Germinal center (tissue), 1 donor: ENCODE measurements at places on chromosomes 11 and 22.

GRCh38 chr11:45736424-45736823 is 68.5 kb upstream of the SLC35C1 start:
- DNase-seq: no peak

- no peak for DNase-seq
These were observed 58.6 kb downstream of the KDM2A start for GRCh38 chr11:67177399-67178281.

- no peak for DNase-seq
These were observed 29.8 kb upstream of the DRD2 start for GRCh38 chr11:113505046-113505445.

DNA sequence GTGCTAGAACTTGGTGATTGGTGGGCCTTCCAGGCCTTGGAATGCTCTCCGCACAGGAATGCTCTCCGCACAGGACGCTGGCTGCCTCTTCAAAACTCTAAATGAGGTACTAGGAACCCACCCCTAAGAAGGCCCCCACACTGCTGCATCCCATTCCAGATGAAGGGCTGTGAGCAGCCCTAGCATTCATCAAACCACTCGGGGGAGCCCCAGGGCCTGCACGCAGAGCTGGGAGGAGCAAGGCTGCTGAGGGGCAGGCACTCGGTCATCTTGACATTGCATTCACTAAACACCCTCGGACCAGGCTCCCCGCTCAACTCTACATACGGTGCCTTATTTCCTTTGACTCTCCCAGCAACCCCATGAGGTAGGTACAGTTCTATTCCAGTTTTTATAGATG is 49.2 kb upstream of the EMID1 start:
- DNase-seq: no peak

GRCh38 chr11:46367244-46367915 is 14.1 kb upstream of the MDK start:
- DNase-seq: peak; percentile 66

GRCh38 chr11:25247336-25247735 is 750.5 kb downstream of the LUZP2 start:
- no peak for DNase-seq

DNA sequence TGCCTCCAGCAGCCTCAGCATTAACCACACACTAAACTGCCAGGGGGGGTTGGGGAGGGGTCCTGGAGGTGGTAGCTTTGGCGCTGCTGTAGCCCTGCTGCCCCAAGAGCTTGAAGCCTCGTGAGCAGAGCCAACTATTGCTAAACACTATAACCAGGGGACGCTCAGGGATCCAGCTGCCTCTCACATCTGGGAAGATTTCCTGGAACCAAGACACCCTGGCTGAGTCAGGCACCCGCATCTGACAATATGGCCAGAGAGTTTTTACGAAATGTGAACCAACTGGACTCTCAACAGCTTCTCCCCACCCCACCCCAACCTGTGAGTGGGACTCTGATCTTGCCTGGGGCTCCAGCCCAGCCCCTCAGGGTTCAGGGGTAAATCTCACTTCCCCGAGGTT is 14.3 kb downstream of the C1QTNF6 start:
- no peak for DNase-seq

DNA sequence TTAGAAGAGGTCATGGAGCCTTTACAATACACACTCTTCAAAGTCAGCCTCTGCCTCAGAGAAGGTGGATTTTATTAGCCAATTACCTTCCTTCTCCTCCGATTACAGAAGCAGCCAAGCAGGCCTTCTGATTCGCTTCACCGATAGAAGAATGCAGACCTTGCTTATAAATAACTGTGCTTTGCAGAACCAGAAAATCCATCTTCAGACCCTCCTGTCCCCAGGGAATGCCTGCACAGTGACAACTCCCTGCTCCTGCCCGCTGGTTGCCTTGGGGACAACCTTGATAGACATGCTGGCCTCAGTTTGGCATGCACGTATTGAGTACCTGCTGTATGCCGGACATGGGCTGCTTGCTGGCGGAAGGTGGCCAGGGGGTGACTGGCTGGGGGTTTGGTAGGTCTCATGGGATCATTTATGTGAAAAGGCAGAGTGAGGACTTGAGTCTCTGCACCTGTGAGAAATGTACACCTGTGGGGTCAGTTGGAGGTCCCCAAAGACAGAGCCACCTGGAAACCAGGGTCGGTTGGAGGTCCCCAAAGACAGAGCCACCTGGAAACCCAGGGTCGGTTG is 1238.7 kb downstream of the BRD1 start:
- DNase-seq: no peak

GRCh38 chr11:96088914-96089313 is 165.0 kb upstream of the MTMR2 start:
- no peak for DNase-seq

- no peak for DNase-seq
These were observed 6.5 kb downstream of the RIBC2 start for GRCh38 chr22:45420011-45420410.

DNA sequence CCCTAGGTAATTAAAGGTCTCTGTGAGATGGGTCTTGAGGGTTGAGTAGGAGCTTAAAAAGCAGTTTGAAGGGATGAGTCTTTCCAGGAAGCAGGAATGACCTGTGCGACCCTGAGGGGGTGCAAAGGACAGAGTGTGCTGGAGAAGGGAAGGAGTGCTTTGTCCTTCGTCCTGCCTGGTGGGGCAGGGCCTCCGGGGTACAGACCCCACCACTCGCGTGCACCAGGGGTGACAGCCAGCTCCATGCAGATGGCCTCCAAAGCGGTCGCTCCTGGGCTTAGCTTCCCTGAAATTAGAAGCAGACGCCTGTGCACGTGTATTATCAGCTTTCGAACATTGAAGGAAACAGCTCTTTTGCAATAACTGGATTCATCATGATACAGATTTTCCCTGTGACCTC is 959.8 kb downstream of the BRD1 start:
- no peak for DNase-seq

DNA sequence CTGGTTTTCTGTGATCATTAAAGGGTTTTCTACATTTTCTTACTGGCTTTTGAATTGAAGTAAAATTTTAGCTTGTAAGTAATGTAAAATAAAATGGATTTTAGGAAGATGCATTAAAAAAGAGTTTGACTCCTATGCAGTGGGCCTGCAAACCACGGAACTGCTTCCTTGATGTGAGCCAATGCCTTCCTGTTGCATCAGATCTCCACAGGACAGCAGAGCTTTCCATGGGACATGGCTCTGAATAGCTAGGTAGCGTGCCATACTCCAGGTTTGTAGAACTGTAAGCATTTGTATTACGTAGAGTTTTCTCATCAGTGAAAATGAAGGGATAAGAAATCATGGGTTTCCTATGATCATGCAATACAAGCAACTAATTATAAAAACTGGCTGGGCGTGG is 133.4 kb downstream of the SWAP70 start:
- DNase-seq: no peak

DNA sequence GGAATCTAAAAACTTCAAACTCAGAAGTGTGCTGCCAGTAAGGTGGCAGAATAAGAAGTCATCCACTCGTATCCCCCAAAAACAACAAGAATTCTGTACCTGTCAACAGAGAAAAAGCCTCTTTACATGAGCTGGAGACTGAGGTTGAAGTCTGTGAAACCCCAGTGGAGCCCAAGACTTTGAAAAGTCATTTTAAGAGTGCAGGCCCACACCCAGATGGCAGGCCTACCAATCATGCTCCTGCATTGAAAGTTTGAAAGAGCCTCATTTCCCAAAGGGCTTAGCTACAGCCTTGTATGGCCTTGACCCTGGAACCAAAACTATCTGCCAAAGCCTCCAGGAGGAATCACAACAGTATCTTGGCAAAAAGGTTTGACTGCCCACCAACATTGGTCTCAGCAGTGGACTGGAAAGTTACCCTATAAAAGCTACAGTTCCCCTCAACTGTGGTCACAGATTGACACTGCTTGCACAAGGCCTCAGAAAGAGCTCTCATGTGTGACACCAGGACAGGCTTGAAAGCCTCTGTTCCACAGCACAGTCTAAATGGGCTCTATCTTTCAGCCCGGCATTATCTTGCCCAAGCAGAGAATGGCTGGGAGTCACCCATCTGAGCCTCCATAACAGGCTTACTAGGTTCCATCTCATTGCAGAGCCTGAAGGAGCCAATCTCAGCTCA is 47.7 kb downstream of the SLC22A9 start:
- DNase-seq: no peak

GRCh38 chr11:124943254-124943616 is 7.4 kb upstream of the HEPACAM start:
- DNase-seq: no peak

GRCh38 chr11:105226091-105226490 is 86.5 kb upstream of the CARD18 start:
- DNase-seq: no peak

DNA sequence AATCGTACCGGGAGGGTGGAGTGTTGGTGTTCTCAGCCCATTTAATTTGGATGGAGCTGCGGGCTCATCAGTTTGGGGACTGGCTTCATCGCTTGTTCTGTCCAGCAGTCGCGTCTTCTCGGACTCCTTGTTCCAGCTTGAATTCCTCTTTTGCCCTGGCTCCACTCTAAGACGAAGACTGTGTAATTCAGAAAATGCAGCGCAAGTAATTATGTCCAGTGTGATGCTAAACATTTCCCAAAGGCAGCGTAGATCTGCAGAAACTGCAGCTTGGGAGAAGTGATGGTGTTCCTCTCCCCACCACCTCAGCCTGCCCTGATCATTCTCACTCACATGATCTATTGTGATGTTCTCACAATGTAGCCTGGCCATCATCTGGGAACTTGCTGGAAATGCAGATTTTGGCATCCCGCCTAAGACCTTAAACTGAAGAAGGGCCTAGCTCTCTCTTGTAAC is 666 bp downstream of the SLC25A18 start:
- no peak for DNase-seq

DNA sequence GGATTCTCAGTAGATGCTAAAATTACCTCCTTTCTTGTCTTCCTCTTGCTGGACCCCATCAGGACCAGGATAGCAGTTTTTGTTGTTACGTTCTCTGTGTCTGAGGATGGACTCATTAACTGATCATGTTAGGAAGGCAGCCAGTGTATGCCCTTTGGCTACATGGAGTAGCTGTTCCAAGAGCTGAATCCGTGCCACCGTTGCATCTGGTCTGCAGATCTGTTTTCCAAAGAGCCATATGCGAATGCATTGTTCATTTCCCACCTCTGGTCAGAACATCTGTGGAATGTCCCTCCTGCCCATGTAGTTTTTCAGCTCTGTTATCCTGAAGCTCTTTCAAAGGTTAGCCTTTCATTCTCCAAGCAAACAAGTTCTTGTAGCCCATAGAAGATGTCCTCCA is 188.4 kb downstream of the SPON1 start:
- no peak for DNase-seq

- DNase-seq: no peak
These were observed 2.1 kb downstream of the CHRNA10 start for GRCh38 chr11:3669128-3669527.

DNA sequence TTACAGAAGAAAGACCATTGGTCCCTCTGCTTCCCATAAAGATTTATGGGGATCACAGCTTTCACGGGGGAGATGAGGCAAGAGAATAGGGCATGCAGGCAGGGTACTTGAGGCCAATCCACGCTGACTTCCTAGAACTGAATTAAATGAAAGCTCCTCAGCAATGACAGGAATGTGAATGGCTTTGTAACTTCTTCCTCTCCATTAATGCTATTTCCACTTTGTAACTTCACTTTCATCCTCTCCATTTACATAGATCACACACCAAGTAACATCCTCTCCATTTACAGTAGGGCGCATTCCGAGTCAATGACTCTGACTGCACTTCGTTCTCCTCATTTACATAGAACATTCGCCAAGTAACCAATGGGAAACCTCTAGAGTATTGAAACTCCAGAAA is 89.8 kb downstream of the PIWIL4 start:
- no peak for DNase-seq

GRCh38 chr22:30332994-30333706 is 6.4 kb upstream of the TBC1D10A start:
- DNase-seq: no peak

DNA sequence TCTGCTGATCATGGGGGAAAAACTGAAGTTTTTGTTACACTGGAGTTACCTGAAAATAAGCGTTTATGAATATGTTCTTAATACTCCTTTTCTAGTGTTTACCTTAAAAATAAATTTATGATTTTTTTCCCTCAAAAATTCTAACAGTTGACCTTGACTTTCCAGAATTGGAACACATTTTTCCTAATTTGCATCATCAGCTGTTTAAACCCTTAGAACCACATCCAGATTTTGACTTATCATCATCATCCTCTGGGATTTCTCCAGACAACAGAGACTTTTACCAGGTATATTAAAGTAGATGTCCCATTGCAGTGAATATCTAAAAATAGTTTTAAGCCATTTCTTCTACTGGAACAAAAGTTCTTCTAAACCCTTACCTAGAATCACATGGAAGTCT is 17.2 kb downstream of the TAF1D start:
- DNase-seq: no peak

DNA sequence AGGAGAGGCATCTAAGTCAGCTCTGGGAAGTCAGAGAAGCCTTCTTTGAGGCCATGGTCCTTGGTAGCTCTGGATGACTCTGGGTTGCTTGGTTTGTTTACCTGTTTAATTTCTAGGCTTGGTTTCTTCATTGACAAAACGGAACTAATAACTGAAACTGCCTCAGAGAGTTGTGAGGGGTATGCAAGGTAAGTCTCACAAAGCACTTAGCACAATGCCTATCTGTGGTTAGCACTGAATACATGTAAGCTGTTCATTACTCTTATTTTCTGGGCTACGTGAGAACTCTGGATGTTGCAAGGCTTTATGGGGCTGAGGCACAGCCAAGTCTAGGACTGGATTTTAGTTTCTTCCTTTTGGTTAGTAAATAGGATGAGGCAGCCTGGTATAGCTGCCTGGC is 225.8 kb upstream of the NCAM1 start:
- DNase-seq: no peak

- DNase-seq: peak; percentile 41
These were observed 72.7 kb downstream of the FEZ1 start for GRCh38 chr11:125423247-125423849.

GRCh38 chr11:18791969-18792628 is 501 bp upstream of the PTPN5 start:
- no peak for DNase-seq

GRCh38 chr11:87421422-87421821 is 383.7 kb downstream of the TMEM135 start:
- DNase-seq: peak; percentile 45

GRCh38 chr11:41983475-41983874 is 524.0 kb upstream of the LRRC4C start:
- no peak for DNase-seq

DNA sequence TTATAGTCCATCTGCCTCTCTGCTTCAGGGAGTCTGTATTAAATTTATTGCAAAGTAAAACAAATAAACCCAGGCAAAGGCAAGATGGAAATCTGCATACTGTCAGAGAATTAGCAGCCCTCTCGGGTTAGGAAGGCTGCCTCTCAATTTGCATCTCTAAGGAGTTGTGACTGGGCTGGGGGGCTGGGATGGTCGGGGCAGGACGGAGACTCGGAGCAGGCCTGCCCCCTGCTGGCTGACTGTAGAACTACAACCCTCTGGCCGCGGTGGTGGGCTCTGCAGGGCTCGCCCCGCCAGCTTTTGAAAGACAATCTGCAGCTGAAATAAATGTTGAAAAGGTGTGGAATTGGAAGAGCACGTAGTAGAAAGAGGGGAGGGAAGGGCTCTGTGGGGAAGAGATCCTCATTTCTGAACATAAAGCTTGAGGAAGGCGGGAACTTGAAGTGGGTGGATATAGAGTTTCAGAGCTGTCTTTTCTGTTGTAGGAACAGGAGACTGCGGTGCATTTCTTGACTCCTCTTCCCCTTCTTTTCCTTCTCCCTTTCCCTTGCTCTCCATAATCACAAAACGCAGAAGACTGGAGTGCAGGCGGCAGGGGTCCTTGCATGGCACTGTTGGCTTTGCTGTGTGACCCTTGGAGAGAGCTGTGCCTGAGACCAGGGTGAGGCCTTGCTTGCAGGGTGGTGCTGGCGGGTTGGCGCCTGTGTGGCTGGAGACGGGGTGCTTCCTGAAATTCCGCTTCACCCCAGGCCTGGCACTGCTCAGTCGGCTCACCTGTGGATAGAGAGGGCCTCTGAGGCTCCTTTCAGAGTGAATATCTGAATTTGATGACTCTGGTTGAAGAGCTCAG is 22.6 kb upstream of the PKNOX2 start:
- peak; percentile 75 for DNase-seq
